ENCODE measurements at places on chromosomes 5 and 9.

DNA sequence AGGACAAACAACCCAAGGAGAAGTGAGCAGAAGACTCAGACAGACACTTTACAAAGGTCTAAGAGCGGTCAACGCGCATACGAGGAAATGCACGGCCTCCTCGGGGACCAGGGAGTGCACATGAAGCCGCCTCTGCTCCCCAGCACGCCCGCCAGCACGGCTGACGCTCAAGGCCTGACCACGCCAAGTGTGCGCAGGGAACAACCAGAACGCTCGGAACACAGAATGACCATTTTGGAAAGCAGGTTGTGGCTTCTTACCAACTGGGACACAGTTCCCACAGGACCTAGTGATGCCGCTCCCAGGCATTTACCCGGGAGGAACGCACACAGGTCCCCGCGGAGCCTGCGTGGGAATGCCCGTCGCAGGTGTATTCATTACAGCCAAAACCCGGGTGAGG, 191.5 kb upstream of the PPP1R26 start:
- DNase-seq: no peak

DNA sequence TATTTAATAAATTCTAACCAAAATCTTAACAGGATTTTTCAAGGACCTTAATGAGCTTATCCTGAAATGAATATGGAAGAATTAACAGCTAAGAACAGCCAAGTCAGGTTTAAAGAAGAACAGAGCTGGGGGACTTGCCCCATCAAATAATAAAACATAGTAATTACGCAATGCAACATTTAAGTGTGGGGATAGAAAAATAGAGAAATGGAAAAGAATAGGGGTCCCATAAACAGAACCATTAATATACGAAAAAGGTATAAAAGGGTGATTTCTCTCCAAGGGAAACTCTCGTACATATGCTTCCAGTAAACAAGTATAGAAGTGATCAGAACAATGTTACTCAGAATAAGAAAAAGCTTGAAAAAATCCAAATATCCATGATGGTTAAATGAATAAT, 300.2 kb downstream of the GLIS3 start:
- DNase-seq: no peak

DNA sequence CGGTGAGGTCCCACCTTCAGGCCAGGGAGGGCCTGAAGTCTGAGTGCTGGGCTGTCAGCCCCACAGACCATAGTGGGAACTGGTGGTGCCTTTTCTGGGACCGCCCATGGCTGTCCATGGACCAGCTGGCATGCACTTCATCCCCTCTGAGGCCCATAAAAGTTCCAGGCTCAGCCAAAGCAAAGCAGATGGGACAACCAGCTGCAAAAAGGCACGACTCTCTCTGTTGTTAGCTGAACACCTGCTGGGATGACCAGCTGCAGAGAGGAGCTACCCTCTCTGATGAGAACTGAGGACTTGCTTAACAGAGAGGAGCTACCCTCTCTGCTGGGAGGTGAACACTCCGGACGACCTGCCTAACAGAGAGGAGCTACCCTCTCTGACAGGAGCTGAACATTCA, 844.3 kb upstream of the DMAC1 start:
- DNase-seq: peak; percentile 81

DNA sequence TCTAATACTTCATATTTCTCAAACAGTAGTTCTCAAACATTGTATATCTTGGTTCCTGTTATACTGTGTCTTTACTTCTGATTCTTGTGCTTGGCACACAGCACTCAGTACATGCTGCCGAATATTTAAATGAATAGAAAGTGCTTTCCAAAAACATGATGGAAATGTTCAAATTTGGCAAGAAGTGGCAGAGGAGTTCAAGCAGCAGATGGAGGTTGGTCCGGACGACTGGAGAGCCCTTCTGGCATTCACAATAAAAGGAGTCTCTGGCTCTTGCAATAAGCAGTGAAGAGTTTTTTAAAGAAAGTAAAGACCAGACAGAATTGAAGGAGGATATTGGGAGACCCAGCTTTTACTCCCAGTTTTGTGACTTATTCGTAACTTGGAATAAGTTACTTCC, 36.3 kb downstream of the TSTD2 start:
- DNase-seq: no peak

DNA sequence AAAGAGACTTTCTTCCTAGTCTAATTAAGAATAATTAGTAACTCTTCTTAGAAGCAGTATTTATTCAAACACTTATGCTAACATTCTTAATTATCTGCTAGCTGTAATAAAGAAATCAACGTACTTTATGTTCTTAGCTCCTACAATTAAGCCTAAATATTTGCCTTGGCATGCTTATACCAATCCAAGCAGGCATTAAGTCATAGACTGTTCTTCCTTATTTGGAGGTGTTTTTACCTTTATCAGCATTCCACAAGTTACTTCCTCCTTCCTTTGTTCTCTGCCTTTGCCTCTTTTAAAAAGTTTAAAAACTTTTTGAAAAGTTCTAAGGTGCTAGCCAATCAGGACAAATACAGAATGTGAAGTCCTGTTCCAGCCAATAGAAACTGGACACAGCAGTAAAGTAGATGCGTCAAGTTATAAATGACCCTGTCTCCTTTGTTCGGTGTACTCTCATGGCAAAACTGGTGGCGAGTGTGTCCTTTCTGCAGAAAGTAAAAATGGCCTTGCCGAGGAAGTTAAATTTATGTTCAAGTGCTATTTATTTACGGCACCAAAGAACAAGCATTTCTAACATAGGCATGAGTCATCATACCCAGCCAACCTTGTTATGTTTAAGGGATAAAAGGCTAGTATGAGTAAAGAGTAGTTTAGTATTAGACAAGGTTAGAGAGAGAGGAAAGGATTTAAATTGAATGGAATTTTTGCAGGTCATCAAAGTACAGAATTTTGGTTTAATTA, 58.6 kb downstream of the GPBP1 start:
- DNase-seq: no peak

GRCh38 chr9:1335174-1335573, 285.0 kb downstream of the DMRT2 start:
- DNase-seq: no peak

- no peak for DNase-seq
Measured at GRCh38 chr5:163473635-163474243, 13.3 kb downstream of the HMMR start.

DNA sequence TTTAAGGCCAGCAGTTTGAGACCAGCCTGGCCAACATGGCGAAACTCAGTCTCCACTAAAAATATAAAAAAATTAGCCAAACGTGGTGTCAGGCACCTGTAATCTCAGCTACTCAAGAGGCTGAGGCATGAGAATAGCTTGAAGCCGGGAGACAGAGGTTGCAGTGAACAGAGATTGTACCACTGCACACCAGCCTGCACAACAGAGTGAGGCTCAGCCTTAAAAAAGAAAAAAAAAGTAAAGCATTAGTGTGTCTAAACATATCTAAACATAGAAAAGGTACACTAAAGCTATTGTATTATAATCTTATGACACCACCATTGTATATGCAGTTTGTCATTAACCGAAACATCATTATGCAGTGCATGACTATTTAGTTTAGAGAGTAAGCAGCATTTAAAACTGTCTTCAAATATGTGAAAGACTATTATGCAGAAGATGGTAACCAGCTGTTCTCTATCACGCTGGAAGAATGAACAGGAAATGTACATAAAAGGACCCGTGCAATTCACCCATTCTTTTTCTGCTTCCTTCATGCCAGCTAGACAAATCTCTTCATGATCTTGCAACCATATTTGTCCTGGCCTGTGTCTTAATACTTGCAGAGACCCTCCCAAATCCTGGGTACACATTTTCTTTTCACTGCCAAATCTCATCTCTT, 58.6 kb downstream of the ITGA1 start:
- DNase-seq: no peak

DNA sequence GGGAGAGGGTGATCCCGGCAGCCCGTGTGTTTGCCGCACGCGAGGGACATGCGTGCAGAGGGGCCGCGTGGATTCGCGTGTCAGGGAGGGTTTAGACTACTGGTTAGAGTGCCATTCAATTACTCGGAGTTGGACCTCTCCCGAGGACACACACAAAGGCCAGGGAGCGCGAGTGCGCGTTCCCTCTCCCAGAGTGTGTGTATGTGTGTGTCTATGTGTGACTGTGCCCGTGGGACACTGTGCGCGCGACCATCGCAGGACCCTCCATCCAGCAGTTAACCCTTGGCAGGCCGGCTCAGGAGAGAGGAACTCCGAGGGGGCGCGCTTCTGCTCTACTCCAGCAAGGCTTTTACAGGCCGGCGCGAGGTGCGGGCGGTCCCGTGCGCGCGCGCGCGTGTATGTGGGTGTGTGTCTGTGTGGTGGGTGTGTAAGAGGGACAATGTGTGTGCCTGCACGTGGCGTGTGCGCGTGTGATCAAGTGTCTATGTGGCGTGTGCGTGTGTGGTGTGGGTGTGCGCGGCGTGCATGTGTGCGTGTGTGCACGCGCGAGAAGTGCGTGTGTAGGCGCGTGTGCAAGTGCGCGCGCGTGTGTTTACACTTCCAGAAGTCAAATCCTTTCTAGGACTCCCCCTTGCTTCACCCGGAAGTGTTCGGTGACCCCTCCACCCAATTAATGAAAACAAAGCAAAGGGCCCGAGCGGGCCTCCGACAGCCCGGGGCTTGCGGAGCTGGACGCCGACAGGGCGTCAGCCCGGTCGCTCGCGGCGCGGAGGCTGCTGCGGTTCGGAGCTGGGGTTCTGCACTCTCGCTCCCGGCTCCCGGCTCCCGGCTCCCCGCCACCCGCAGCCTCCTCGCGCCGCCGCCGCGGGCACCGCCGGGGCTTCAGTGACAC, 75.3 kb upstream of the TBCA start:
- DNase-seq: peak; percentile 31

- no peak for DNase-seq
Measured at GRCh38 chr5:171315386-171315891, 6.4 kb downstream of the TLX3 start.

- DNase-seq: peak; percentile 39
Measured at GRCh38 chr9:134748591-134748990, 107.0 kb downstream of the COL5A1 start.

GRCh38 chr5:18305288-18305924, 671.1 kb downstream of the TAF11L14 start:
- peak; percentile 66 for DNase-seq

GRCh38 chr5:68746220-68746619, 347.6 kb upstream of the SLC30A5 start:
- no peak for DNase-seq

GRCh38 chr9:105243015-105243686, 1.3 kb upstream of the SLC44A1 start:
- DNase-seq: no peak

DNA sequence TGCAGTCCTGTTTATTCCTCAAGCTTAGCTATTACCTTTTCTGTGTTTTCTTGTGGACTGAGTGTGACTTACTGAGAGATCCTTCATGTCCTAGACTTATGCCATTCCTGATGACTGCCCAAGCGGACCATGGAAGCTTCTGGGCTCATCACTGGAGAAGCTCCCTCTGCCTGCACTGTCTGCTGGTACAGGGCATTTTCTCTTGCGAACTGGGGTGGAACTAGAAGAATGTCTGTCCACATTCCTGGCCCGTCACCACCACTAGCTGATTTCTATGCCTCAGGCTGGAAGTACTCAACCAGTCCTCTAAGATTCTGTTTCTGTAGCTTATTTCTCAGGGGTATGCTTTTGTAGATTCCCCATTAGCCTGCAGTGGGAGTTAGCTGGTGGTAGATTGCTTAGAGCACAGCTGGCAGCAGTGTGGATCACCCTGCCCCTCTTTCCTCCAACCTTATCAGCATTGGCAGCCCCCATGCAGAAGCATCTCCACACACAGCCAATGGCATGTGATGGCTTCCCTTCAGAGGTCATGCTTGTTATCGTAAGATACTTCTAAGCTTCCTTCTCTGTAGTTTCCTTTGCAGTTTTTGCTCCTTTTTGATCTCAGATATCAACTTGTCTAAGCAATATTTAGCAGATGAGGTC, 12.4 kb downstream of the SLC36A1 start:
- DNase-seq: no peak

GRCh38 chr9:76403352-76403751, 9.1 kb upstream of the RFK start:
- peak; percentile 2 for DNase-seq

DNA sequence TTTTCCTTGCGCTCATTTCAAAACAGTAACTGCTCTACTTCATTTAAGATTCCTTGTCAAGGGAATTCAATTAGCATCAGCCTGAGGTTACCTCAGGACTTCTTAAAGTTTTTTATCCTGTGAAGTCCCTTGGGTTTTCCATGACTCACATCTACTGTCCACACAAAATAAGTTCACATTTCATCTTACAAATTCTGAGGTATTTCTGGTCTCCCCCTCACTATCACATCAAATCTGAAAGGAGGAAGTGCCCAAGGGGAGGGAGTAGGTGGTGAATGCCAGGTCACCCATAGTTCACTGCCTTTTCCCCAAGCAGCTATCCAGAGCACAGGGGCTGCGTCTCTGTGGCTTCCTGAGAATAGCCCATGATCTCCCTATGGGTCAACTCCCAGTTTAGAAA, 227.1 kb upstream of the NREP start:
- no peak for DNase-seq

DNA sequence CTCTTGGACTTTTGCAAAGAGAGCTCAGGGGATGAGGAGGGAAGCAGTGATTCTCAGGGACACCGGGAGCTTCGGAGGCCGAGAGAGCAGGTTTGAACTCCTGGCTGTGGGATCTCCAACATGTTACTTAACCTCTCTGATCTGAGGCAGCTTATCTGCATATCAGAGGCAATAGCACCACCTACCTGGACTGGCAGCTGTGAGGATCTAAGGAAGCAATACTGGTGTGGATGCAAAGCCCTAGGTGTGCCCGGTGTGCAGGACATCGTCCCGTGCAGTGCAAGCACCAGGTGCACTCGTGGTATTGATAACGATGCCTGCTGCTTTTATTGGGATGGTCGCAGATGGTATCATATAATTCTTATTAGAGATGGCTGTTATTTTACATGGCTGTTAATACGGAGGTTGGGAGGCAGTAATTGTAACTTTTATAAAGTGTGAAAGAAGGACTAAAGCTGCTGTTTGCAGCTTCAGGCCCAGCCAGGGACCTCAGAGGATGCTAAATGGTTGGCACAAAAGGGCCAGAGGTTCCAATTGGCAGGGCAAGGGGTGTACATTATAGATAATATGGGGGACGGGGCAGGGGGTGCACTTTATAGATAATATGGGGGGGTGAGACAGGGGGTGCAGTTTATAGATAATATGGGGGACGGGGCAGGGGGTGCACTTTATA, 14.9 kb downstream of the COL5A1 start:
- DNase-seq: no peak

DNA sequence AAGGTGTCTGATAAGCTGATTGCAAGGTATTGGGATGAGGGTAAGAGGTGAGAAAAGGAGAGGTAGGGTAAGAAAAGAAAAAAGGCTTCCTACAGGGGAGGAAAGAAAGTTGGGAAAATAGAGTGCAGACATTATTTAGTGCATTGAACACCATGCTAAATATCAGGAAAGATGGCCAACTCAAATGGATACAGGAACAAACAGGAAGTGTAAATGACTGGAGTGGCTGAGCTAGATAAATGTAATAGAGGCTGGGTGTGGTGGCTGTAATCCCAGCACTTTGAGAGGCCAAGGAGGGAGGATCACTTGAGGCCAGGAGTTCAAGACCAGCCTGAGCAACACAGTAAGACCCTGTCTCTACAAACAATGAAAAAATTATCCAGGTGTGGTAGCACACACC, 32.2 kb downstream of the OTP start:
- DNase-seq: no peak

- DNase-seq: no peak
Measured at GRCh38 chr9:19998153-19998552, 209.3 kb upstream of the SLC24A2 start.

- DNase-seq: peak; percentile 52
Measured at GRCh38 chr5:172941067-172941516, 18.1 kb upstream of the RPL26L1 start.
